Activated CD4-positive, CD25-positive, alpha-beta regulatory T cell treated with anti-CD3 and anti-CD28 coated beads, Interleukin-2, amount 50 U/mL, for 72 hours (primary cell): ENCODE measurements at places on chromosomes 16 and 17.

- no peak for DNase-seq
Measured at GRCh38 chr16:57304169-57305061, 19.9 kb upstream of the PLLP start.

DNA sequence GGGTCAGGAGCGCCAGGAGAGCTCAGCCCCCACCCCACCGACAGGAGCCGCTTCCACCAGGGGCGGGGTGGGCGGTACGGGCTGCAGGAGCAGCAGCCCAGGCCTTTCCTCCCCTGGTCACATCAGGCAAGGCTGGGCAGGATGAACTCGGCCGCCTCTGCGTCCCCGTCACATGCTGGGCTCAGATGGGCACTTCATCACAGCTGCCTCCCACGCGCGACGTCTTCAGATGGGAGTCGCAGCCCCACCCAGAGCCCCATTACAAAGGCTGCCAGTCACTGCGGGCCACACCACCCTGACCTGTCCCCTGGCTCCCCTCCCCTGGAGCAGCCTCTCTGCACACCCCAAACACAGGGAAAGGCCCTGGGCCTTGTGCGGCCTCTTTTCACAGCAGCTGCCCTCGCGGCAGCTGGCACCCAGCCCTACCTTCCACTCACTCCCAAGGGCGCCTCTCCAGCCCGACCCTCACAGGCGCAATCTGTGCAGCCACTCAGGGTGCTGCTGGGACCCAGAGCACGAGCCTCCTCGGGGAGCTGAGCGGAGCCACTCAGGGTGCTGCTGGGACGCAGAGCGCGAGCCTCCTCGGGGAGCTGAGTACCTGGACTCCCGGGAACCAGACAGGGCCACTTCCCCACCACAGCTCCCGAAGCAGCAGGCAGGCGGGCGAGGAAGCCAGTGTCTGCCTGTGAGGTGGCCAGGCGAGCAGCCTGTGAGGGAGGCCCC, 4.7 kb downstream of the ZNF598 start:
- DNase-seq, result no peak

DNA sequence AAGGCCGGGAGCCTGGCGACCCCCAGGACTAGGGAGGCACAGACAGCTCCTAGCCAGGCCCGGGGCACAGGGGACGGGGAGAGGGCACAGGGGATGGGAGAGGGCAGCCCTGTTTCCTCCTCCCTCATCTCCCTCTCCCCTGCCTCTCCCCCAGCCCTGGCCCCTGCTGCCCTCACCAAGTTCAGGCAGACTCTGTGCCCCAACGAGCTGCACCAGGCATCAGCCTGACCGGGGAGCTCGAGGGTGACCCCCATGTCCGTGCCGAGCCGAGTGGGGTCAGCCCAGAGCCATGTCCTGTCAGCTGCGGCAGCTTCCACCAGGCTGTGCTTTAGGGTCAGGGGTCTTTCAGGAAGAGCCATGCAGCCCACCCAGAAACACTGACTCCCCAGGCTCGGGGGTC, 6.0 kb downstream of the CDH15 start:
- DNase-seq, result no peak

GRCh38 chr16:339680-340079, 12.8 kb downstream of the AXIN1 start:
- no peak for DNase-seq

DNA sequence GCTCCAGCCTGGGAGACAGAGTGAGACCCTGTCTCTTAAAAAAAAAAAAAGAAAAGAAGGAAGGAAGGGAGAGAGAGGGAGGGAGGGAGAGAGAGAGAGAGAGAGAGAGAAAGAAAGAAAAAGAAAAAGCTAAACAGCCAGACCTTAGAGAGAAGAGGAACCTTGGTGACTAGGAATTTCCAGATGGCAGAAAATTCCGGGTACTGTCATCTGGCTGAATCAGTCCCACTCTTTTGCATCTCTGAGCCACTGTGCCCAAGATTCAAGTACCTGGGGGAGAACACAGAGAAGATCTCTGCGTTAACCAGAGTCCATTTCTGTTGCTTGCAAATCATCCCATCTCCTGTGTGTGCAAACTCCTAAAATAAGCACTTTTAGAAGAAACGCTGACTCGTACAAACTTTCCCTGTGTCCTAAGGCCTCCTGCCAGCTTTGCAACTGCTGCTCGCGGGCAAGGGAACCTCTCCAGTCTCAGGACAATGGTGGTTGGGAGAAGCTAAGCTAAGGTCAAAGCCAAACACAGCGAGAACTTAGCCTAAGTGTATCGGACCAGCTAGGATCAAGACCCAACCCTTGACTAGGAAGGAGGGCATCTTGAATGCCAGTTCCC, 18.0 kb downstream of the BMERB1 start:
- DNase-seq, result no peak

- no peak for DNase-seq
Measured at GRCh38 chr17:39576187-39576586, 31.5 kb downstream of the NEUROD2 start.

DNA sequence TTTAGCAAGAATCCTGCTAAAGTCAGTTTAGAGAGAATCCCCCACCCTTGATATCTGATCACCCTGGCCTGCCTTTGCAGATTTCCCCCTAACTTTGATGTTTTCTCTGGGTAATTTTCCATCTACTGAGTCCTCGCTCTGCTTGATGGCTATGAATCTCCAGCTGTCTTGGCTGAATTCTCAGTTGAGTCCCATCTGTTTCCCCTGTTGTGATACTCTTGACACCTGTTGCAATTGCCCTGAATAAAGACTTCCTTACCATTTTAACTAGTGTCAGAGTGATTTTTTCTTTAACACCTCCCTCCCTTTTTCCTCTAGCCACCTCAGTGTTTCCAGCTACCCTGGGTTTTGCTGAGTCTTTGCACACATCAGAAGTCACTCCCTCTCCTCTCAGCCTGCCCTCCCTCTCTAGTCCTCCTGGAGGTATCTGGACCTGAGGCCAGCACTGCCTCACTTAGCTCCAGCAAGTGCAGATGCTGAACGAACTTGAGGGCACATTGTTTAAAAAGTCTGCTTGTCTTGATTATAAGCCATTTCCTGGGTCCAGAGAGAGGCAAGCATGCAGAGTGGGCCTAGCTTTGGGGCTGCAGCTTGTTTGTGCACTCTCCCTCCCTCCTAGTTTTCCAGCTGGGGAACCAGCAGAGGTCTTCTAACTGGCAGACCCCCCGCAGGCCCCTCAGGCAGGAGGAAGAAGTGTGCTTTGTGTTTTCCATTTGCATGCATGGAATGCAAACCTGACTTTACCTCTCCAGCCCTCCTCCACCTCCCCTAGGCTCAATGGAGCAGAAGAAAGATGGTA, 33.2 kb downstream of the SPACA3 start:
- DNase-seq, result no peak

DNA sequence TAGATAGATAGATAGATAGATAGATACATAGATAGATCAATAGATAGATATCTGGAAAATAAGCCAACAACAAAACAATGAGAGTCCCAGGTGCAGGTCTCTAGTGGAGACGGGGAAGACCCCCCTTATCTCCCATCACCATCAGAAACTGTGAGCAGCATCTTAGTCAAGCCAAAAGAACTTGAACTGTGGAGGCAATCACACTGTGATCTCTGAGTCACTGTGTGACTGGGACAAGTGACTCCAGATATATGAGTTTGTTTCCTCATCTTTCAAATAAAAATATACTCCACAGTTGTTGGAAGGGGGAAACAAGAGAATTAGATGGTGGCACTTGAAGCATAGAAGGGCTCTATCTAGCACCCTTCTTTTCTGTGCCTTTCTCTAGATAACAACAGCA, 42.1 kb downstream of the NOG start:
- no peak for DNase-seq

- DNase-seq, result no peak
Measured at GRCh38 chr16:79640513-79641360, 40.2 kb upstream of the MAF start.

GRCh38 chr17:19460700-19461099, 49.7 kb downstream of the RNF112 start:
- no peak for DNase-seq

GRCh38 chr17:62030264-62030663, 34.8 kb downstream of the MED13 start:
- no peak for DNase-seq

DNA sequence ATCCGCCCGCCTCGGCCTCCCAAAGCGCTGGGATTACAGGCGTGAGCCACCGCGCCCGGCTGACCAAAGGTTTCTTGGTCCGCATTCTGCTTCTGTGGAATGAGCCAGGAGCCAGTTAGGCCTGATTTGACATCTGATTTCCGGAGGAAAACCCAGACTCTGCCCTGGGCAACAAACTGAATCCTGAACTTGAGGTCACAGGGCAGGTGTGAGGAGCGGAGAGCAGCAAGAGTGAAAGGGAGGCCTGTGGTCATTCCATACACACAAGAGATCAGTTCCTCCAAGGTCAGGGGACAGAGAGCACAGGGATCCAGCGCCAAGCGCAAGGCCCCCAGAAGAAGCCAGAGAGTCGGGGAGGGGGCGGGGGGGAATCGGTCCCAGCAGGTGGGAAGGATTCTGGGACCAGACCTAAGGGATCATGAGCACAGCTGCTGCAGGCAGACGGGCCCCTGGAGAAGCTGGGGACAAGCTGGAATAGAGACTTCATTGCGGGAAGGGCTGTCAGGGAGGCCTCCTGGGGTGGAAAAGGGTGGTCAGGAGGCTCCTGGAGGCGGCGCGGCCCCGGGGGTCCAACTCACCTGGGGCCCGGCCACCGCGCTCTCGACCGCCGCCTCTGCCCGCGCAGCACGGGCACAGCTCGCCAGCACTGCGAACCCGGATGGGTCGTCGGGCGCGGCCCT, 436 bp downstream of the SHPK start:
- DNase-seq, result no peak

GRCh38 chr17:28871056-28871579, 16.3 kb downstream of the ERAL1 start:
- DNase-seq, result no peak

DNA sequence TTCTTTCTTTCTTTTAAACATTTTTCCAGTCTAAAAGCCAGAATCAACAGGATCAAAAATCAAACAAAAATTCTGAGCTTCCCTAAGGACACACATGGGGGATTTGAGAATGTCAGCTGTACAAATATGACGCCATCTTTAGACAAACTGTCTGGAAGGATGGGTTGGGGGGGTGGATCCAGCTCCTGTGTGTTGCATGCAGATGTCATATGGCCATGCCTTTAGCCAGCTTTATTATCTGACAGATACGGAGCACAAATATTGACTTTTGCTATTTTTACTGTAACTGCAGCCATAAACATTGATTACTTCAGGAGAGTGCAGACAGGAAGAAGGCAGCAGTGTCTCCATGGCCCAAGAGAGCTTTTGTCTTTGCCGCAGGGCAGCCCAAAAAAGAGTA, 279.4 kb upstream of the ELAC2 start:
- no peak for DNase-seq

GRCh38 chr17:32484628-32485027, 2.2 kb upstream of the CDK5R1 start:
- DNase-seq, result no peak

- DNase-seq, result no peak
Measured at GRCh38 chr16:30539000-30539964, 4.6 kb upstream of the ZNF747 start.

- DNase-seq, result no peak
Measured at GRCh38 chr17:20089756-20090547, 80.8 kb downstream of the SPECC1 start.

- no peak for DNase-seq
Measured at GRCh38 chr17:57485566-57485865, 229.2 kb downstream of the MSI2 start.

GRCh38 chr17:57980522-57980921, 7.5 kb downstream of the VEZF1 start:
- no peak for DNase-seq

GRCh38 chr17:57535249-57535966, 209.7 kb downstream of the CCDC182 start:
- DNase-seq, result no peak

DNA sequence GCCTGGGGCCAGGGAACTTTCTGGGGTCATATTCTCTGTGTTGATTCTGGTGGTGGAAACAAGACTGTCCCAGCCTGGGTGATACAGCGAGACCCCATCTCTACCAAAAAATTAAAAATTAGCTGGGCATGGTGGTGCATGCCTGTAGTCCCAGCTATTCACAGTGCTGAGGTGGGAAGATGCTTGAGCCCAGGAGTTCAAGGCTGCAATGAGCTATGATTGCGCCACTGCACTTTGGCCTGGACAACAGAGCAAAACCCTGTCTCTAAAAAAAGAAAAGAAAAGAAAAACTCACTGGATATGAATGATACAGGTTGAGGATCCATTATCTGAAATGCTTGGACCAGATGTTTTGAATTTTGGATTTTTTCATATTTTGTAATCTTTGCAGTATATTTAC, 13.6 kb downstream of the SCGB1C2 start:
- DNase-seq, result no peak
